ENCODE measurements at places on chromosomes 3 and 15.

DNA sequence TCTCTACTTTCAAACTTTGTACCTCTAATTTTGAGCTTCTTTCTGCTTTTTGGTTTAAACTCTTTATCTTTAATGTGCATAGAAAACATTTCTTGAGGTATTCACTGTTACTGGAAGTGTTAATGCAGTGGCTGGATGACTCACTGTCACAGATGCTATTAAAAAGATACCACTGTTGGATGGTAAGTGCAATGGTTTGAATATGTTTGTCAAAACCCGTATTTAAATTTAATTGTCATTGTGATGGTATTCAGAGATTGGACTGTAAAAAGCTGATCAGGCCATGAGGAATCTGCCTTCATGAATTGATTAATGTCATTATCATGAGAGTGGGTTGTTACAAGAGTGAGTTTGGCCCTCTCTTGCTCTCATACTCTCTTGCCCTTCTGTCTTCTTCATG, 70.6 kb downstream of the AP4E1 start:
- no peak for DNase-seq

DNA sequence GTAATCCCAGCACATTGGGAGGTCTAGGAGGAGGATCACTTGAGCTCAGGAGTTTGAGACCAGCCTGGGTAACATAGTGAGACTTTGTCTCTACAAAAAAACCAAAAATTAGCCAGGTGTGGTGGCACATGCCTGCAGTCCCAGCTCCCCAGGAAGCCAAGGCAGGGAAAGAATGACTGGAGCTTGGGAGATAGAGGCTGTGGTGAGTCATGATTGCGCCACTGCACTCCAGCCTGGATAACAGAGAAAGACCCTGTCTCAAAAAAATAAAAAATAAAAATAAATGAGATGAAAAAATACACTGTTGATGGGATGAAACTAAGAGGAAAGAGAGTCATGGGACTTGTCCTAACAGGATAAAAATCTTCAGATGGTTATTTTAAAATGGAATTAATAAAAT, 137.6 kb downstream of the IMPG2 start:
- no peak for DNase-seq

GRCh38 chr15:24269166-24269571, 406.4 kb upstream of the NPAP1 start:
- peak; percentile 5 for DNase-seq

DNA sequence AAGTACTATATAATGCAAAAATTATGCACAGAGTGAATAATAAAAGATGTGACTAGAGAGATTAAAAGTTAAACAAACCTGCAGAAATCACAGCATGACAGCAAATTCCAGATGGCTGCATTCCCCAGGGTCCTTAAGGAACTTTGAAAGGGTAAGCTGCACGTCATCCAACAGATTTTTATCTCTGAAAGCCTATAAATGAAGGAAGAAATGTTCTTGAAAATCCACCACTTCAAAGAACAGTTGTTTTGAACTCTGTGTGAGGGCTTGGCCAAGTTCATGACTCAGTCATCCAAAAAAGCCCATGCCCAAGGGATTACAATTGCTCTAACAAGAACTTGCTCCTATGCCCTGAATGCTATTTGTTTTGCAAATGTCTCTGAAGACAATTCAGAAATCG, 603.6 kb downstream of the PLOD2 start:
- no peak for DNase-seq

GRCh38 chr3:141793476-141794260, 30.5 kb downstream of the GRK7 start:
- no peak for DNase-seq

DNA sequence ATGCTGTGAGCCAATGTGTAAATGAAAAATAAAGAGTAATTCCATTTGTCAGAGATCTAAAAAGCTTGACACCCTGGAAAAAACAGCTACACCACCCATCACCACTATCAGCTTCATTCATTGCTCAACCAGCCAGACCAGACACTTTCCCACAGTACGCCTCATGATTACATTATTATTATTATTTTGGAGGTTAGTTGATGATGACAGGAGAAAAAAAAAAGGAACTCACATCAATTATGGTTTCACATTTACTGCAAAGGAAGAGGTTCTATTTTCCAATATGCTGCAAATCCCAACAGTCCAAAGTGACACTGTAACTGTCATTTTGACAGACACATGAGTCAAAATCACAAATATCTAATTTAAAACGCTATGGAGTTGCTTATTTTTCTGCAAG, 134.7 kb upstream of the TSC22D2 start:
- DNase-seq = no peak

DNA sequence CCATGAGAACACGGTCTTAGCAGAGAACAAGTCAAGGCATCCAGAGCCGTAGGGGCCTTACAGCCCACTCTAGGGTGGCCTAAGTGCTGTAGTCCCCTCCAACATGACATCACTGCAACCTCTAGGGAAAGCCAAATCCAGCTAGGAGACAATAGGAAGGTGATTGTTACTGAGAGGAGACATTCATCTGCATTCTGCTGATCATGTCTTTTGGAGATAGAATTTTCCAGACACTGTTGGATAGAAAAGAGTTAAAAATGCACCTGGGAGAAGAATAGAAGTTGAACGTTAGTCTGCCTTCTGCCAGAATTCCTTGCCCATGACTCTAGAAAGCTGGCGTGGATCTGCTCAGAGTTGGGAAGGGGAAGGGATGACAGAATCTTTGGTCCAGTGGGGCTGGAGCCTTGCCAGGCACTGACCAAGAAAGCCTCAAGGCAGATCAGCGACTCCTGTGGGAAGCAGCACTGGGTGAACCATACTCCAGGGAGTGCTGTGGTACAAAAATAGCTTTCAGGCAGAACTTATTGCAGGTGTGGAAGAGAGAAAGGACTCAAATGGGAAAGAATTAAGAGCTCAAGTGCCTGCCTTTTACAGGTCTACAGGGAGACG, 44.8 kb upstream of the RAF1 start:
- no peak for DNase-seq

DNA sequence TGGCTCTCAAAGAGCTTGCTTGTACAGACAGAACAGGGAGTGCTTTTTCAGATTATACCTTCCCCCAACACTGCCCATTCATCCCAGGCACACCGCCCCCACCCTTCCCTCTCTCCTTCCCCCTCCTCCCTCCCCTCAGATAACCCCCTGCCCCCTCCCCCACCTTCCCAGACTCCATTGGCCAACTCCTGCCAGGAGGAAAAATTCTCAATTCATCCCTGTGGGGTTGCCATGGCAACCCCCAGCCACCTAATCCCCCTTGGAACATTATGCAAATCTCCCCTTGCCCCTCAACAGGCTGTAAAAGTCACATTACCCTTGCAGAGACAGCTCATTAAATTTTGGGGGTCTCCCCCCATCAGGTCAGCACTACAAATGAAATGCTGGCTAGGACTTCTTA, 14.3 kb downstream of the TLE3 start:
- DNase-seq = no peak
